Inflammatory macrophage (primary cell): ENCODE measurements at places on chromosomes 2 and 18.

- DNase-seq: no peak
These were observed 58.7 kb downstream of the L3MBTL4 start for GRCh38 chr18:6355789-6356589.

GRCh38 chr2:114609801-114610200 lies 167.4 kb downstream of the DPP10 start:
- no peak for DNase-seq

- no peak for DNase-seq
These were observed 261.5 kb upstream of the TANK start for GRCh38 chr2:160898581-160899307.

DNA sequence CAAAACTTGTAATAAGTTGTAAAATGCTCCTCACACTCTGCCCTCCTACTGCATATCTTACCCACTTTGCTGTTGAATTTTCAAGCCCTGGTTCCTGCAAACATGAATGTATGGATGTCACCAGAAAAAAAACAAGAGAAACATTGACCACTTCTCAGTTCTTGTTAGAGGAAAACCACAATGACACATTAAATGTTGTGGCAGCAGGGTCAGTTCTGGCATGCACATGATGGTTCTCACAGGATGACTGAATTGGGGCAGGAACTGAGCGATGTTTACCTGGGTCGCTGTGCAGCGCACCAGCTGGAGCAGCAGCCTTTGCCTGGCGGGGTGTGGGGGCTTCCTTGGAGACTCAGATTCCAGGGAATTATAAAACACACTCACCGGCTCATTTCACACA lies 14.0 kb upstream of the PRKCE start:
- peak; percentile 77 for DNase-seq

GRCh38 chr18:21191596-21192307 lies 50.3 kb upstream of the GREB1L start:
- peak; percentile 61 for DNase-seq

- no peak for DNase-seq
These were observed 54.5 kb downstream of the EPAS1 start for GRCh38 chr2:46351750-46352138.

GRCh38 chr2:88638743-88639142 lies 11.5 kb upstream of the EIF2AK3 start:
- DNase-seq: no peak

- DNase-seq: no peak
These were observed 32.8 kb upstream of the ACKR3 start for GRCh38 chr2:236536727-236537398.

DNA sequence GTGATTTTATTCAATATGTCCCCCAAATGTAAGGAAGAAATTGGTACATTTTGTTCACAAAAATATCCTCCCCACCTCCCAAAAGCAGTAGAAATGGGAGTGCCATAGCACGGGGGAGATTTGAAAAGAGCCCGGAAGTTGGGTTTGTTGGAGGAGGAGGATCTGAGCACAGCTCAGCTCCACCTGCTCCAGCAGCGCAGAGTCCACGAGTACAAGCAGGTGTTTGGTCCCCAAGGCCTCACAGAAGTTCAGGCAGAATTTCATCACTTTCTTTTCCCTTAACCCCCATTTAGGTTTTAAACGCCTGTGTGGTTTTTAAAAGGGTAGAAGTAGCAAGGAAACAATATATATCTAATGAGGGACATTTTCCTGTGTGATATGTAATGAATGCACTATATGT lies 56.0 kb downstream of the TRAPPC12 start:
- no peak for DNase-seq

DNA sequence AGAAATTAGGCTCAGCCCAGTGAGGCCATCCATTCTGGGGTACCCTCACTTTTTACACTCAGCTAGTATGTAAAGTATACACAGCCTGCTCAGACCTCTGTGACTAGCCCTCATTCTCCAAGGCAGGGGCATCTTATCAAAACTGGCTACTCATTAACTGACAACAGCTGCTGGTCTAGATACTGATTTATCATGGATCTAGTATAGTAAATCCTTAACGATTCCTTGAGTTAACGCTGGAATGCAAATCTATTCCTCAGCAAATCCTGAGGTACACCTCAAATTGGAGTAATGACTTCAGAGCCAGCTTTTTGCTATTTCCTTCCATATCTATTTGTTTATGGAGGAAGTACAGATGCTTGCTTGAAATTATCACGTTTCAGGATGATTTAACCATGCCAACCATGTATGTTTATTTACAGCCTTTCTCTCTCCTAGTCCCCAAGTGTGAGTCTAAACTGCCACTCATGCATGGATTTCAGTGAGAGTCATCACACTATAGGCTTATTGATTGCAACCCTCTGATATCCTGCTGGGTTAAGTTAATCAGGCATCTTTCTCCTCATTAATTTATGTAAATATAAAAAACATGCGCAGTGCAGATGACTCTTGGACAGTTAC lies 70.2 kb upstream of the DOK6 start:
- no peak for DNase-seq

DNA sequence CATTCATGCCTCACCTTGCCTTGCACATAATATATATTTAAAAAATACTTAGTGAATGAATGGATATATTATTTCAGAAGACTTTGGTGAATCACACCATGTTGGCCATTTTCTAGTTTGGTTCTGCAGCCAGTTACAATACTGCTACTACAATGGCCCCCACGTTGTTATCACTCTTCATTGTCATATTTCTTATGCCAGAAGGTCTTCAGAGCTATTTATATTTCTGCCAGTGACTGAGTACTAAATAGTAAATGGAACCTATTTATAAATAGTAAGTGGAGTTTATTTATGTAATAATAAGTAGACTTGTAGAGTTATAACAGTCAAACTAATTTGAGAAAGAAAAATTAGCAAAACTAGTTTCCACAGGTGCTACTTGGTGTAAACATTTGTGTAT lies 516.6 kb upstream of the SYT4 start:
- no peak for DNase-seq

DNA sequence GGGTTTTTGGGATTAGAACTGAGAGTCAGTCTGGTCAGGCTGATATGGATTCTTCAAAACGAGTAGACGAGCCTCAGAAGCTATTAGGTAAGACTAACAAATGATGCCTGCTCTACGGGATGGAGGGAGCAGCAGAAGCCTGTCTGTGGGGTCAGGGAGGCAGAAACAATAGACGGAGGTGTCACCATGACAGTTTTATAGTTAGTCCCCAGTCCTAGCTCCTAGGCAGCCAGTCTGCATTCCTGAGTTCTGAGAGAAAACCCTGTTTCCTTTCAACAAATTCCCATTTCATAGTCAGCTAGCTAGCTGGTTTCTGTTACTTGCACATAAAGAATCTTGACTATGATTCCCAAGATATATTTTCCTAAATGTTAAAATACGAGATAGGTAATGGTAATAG lies 542.1 kb downstream of the PID1 start:
- DNase-seq: no peak

- no peak for DNase-seq
These were observed 178.7 kb upstream of the MGAT5 start for GRCh38 chr2:134075204-134075603.

DNA sequence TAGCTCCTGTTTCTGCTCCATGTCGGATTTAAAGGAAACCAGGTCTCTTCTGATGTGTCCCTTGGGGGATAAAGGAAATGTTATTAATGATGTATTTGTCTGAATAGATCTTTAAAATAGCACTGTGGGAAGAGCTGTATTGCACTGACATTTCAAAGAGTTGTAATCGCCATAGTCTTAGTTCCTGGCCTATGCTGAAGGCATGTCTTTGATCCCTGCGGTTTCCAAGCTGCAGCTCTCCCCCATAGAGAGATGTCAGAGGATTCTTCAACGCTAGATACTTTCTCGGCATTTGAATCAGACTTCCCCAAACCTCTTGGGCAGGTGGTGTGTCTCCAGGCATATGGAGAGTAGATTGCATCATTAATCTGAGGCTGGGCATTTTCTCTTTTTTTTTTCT lies 40.4 kb downstream of the NAT8 start:
- DNase-seq: no peak

- DNase-seq: peak; percentile 57
These were observed 772 bp downstream of the RELCH start for GRCh38 chr18:62187543-62188510.

DNA sequence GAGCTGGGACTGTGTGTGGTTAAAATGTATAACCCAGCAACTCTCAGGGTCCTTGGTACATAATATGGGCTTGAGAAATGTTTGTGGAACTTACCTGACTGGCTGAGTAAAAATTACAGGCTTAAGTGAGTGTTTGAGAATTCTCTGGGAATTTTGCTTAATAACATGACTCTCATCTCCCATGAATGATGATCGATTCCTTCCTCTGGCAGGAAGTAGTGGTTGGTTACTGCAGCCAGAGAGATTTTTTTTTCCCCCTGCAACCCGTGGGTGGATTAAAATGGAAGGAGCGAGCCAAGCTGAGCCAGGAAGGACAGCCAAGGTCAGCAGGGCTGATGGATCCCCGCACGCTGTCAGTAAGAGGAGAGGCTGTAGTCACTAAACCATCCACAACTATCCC lies 40.6 kb upstream of the RFX8 start:
- DNase-seq: no peak

DNA sequence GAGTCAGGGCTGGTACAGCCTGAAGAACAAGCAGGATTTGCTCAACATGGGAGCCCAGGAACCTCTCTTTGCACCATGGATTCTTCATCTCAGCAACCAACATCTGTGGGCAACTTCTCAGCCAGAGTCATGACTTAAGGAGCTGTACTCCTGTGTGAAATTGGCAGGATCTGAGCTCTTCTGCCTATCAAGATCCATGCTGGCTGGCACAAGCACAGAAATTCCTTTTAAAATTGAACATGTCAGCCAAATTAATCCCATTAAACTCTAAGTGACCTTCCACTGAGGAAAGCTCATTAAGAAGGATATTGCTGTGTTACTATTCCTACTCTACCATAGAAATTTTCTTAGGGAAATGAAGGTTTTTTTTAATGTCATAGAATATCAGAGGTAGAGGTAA lies 110.5 kb upstream of the SCG2 start:
- DNase-seq: no peak

GRCh38 chr18:63283305-63284094 lies 36.1 kb downstream of the BCL2 start:
- no peak for DNase-seq

GRCh38 chr2:178328037-178328436 lies 122.9 kb downstream of the PRKRA start:
- DNase-seq: no peak

GRCh38 chr2:8469709-8470493 lies 212.0 kb upstream of the ID2 start:
- no peak for DNase-seq

DNA sequence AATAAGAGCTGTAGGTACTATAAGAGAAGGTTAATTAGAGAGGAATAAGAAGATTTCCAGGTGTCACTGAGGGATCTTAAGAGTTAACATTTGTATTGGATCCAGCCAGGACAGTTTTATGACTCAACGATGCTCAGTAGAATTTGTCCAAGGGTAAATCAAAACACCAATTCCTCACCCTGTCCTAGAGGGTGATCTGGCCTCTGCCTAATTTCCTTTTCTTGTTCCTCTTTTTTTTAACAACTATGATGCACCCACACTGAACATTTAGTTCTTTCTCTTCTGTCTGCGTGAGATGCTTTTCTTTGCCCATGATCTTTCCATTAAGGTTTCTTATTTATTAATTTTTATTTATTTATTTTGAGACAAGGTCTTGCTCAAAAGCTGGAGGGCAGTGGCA lies 92.0 kb downstream of the PMS1 start:
- peak; percentile 36 for DNase-seq

DNA sequence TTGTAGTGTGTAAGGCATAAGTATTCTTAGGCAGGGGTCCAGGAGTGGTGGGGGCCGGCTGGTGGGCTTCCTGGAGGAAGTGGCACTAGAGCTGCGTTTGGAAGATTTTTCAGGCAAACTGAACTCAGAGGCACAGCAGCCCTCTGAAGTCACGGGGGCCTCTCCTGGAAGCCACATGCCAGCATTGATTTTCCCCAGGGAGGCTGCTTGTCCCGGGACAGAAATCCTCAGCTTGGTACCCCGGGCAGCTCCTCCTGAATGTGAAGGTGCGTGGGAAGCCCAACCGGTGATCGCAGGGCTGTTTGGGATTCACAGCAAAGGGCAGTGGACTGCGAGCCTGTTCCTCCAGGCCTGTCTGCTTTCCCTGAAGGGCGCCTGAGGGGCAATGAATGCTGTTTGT lies 1.6 kb upstream of the PDIA6 start:
- DNase-seq: no peak

- no peak for DNase-seq
These were observed 105.7 kb upstream of the GAREM1 start for GRCh38 chr18:32576296-32576916.

GRCh38 chr2:239355139-239355538 lies 45.7 kb downstream of the HDAC4 start:
- DNase-seq: no peak

DNA sequence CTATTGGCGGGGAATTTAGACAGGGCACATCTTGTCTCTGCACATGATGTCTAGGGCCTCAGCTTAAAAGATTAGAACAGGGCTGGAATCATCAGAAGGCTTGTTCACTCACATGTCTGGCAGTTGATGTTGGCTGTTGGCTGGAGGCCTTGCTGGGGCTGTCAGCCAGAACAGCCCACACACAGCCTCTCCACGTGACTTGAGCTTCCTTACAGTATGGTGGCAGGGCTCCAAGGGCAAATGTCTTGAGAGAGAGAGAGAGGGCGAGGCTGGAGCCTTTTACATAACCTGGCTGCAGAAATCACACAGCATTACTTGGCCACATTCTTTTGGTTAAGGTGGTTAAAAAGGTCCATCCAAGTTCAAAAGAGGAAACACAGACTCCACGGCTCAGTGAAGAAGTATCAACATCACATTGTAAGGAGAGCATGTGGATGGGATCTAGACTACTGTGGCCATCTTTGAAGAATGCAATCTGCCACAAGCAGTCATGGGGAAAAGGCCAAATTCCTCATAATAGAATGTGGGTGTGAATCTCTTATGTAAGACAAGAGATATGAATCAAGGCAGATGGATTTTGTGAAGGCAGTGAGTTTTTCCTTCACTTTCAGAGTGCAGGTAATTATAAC lies 30.4 kb downstream of the SRSF7 start:
- peak; percentile 83 for DNase-seq

DNA sequence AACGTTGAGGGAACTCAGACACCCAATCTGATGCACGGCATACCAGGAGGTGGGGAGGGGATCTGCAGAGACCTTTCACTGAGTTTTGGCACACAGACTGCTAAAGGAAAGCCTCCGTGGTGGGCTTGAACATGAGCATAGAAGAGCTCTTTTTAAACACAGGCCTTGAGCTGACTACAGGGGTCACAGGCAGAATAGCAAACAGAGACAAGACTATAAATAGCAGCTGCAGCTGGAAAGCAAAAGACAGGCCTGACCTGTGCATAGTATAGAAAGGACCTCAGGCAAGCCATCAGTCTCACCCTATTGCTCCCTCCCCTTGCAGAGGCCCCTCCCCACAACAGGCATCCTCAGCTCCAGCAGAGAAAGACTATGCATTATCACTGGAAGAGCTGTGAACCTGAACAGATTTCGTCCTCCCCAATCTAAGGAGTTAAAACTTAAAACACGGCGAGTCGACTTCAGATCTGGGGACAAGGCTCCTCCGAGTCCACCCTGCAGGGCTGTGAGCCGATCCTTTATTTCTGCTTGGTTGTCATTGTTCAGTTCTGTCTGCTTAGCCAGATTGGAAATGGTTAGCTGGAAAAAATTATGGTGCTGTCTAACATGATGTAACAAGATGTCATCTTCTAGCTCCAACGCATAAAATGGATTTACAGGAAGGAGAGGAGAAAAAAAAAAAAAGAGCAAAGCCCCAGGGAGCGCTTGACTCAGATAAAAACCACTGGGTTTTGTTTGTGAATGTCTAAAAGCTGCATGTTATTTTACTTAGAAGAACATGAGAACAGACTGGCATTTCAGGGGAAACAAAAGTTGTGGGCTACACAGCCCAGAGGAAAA lies 25.2 kb upstream of the LCLAT1 start:
- DNase-seq: no peak
